CMK (cell line): ENCODE measurements at places on chromosomes 3 and 15.

DNA sequence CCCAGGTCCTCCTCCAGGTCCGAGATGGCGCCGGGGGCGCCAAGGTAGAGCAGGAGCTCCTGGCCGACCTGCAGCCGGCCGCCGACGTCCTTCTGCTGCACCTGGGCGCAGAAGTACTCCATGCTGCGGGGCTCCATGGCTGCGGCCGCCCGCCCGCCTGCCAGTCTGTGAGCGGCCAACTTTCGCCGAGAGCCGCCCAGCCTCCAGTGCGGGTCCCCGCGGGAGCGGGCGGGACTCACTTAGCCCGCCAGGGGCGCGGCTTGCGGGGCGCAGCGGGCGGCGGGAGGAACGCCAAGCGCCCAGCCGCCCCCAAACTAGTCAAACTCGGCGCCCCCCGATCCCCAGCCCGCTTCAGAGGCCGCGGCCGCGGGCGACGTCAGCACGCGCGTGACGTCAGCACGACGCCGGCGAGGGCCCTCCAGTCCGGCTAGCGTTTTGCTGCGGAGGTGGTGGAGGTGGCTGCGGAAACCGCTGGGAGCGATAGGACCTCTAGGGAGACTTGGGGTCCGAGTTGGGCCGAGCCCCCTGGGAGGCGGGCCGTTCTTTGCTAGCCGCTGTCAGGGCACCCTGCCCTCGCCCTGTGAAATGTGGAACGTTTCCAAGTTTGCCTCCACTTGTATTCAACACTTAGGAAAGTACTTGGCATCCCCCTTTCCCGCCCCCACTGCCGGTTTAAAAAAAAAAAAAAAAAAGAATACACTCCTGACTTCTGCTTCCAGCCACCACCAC lies at the start of gene CLASP2:
Gene CLASP2, minus strand, starts transcription at position 389 of the 729 bp plus-strand sequence. Its CDS starts 252 bp downstream, at position 137.
- DNase-seq, result peak; percentile 61

DNA sequence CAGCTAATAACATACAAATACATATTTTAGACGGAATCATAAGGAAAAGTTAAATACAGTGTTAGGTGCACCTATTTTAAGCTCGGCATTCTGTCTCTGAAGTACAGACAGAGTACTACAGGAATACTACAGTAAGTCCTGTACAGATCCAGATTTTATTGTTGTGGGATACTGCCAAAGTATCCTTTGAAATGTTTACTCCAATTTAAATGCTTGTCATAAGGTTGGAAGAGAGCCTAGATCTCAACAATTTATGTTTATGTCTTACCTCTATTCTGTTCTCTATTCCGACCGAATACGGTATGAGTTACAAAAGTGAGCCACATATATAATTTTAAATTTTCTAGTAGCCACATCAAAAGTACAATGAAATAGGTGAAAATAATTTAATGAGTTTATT lies 25.3 kb downstream of the PLD1 start:
- DNase-seq, result no peak

GRCh38 chr15:64351265-64351664 lies 4.7 kb downstream of the CSNK1G1 start:
- no peak for DNase-seq

DNA sequence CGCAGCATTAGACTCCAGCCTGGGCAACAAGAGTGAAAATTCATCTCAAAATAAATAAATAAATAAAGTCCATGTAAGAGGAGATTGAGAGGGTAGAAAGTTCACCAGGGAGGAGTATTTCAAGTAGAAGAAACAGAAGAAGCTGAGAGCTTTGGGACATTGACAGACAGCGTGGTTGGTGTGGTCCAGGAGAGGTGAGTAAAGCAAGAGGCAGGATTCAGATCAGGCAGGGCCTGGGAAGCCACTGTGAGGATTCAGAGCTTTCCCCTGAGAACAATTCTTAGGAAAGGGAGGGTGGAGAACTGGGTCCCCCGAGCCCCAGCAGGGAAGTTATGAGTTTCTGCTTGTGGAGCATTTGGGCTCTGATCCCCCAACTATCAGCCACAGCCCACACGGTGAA lies 54.2 kb upstream of the AMOTL2 start:
- no peak for DNase-seq

DNA sequence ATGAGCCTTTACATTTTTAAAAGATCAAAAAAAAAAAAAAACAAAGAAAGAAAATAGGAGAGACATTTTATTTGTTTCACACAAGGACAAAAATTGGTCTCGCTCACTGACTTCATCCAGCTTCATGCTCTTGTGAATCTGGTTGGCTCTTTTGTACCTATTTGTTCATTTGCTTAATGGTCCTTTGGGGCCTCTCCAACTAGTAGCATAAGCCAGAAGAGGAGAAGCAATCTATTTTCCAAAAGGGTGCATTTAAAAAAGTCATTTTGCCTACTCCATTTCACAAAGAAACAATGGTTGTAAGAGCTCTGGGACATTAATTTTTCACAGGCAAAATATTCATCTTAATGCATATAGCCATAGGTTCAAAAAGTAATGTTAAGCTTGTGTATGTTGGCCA lies 168.3 kb upstream of the ADAMTS9 start:
- DNase-seq, result no peak

GRCh38 chr3:40422861-40423260 lies 34.3 kb upstream of the RPL14 start:
- DNase-seq, result no peak

DNA sequence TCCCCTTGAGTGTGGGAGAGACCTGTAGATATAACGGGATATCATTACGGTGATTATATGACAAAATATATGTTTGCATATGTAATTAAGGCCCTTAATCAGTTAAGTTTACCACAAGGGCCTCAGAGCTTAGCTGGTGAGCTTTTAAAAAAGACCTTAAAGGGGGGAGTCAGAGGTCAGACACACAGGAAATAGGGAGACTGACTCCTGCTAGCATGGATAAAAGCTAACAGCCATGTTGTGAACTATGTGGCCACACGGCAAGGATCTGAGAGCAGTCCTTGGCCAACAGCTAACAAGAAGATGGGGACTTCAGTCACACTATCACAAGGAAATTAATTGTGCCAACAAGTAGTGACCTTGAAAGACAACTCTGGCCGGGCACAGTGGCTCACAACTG lies 3.1 kb downstream of the STAG1 start:
- no peak for DNase-seq

DNA sequence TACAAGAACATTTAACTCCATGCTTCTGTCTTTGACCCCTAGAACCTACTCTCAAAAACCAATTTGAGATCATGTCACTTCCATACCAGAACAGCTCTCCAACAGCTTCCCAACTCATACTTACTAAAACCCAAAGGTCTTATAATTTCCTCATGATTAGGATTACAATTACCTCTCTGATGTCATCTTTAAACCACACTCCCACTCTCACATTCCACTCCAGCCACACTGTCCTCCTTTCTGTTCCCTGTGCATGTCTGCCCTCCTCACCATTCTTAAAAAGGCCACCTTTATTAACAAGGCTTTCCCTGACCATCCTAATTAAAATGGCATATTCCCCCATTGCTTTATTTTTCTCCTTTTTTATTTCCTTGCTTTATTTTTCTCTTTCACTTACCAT lies 18.9 kb downstream of the PHC3 start:
- no peak for DNase-seq

GRCh38 chr15:78810362-78811123 lies 721 bp downstream of the ADAMTS7 start:
- DNase-seq, result no peak

DNA sequence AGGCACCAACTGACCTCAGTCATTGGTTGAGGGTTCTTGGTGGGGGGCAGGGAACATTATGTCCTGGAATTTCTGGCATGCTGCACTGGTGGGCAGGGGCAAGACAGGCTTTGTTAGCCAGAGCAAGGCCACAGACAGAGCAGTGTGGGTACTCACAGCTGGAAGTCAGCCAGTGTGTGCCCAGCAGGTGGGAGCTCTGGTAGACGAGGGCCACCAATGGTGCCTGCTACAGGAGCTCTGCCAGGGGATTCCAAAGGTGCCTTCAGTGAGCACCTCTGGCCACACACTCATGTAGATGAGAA lies 31.3 kb downstream of the CYP8B1 start:
- no peak for DNase-seq

DNA sequence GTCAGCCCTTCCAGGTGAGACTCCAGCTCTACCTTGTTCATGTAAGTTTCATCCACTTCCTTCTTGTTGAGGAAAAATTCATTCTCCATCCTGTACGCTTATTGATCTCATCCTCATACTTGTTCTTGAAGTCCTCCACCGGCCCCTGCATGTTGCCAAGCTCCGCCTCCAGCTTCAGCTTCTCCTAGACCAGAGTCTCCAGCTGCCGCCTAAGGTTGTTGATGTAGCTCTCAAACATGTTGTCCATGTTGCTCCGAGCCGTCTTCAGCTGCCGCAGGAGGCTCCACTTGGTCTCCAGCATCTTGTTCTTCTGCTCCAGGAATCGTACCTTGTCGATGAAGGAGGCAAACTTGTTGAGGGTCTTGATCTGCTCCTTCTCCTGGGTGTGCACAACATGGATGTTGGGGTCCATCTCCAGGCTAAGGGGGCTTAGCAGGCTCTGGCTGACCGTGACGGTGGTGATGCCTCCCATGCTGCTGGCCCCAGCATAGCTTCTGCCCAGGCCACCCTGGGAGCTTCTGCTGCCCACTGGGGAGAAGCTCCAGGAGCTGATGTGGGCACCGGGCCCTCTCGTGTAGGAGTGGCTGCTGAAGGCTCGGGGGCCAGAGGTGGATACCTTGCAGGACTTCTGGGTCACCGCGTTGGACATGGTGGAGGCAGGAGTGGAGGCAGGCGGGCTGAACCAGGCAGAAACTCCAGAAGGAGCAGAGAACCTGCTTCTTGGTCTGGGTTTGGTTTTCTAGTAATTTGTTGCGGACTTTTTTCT lies 422.6 kb upstream of the ARPP21 start:
- DNase-seq, result no peak

GRCh38 chr3:182698078-182698477 lies 95.2 kb upstream of the ATP11B start:
- DNase-seq, result no peak

- no peak for DNase-seq
Measured at GRCh38 chr3:169607949-169608348, 55.6 kb downstream of the MECOM start.

DNA sequence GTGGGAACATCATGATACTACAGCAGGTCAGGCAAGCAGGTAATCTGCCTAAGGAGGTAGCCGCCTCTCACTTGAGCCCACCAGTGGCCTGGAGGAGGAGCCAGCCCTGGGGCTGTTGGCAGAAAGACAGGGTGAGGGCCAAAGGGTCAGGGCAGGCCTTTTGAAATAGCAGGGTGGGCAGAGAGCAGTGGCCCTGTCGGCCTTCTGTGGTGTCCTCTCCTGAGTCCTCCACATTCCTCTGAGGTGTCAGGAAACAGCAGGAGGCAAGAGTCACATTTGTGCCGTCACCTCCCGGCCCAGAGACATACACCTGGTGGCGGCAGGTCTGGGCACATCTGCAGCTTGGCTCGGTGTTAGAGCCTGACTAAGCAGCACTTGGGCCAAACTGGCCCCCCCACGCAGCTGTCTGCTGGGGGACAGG lies 3.9 kb upstream of the BNC1 start:
- DNase-seq, result no peak

- no peak for DNase-seq
Measured at GRCh38 chr15:31266712-31267111, 59.9 kb upstream of the KLF13 start.

DNA sequence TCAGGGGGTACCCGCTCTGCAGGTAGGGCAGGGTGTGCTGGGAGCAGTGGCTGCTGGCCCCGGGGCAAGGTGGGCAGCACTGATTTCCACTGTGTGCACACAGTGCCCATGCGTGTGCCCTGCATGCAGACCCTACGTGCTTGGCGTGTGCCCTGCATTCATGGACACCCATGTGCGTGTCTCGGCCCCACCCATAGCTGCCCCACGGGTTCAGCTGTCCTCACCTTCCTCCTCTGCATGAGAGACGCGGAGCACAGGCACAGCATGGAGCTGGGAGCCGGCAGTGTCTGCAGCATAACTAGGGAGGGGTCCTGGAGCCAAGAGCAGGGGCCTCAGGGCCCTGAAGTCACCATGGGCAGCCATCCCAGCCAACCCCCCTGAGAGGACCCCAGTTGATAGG lies 1.6 kb upstream of the UCN2 start:
- DNase-seq, result no peak

DNA sequence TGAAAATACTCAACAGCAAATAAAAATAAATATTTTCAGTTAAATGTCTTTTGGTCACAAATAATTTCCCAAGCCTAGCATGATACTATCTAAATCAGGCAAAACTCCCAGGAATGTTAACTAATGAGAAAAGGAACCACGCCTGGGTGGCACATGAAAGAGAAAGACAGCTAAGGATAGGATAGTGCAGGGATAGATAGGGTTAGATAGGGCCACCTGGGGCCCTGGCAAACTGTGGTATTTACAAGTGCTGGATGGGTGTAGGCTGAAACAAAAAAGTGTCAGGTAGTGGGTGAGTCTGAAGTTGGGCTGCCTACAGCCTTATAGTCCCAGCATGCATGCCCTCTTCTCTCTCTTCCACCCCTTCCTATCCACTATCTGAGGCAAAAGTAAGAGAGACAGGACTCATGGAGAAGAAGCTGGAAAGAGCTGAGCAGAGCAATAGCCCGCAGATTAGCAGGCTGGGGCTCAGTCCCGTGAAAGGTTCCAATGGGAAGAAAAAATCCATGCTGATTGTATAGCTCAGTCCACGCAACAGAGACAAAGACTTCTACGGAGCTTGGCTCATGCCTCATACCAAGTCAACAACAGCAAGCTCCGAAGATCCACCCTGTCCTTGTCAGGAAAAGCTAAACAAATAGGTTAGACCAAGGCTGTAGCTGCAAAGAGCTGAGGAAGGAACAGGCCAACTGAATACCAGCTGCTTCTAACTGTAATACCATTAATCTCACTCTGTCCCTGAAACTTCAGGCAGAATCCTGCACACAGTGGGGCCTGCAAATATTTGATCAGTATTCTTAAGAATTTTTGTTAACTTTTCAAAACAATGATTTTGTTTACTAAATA lies 342.1 kb upstream of the ATP11B start:
- DNase-seq, result no peak

- DNase-seq, result no peak
Measured at GRCh38 chr3:188458756-188459155, 304.8 kb downstream of the LPP start.

- DNase-seq, result no peak
Measured at GRCh38 chr3:30084971-30085403, 521.4 kb upstream of the TGFBR2 start.

DNA sequence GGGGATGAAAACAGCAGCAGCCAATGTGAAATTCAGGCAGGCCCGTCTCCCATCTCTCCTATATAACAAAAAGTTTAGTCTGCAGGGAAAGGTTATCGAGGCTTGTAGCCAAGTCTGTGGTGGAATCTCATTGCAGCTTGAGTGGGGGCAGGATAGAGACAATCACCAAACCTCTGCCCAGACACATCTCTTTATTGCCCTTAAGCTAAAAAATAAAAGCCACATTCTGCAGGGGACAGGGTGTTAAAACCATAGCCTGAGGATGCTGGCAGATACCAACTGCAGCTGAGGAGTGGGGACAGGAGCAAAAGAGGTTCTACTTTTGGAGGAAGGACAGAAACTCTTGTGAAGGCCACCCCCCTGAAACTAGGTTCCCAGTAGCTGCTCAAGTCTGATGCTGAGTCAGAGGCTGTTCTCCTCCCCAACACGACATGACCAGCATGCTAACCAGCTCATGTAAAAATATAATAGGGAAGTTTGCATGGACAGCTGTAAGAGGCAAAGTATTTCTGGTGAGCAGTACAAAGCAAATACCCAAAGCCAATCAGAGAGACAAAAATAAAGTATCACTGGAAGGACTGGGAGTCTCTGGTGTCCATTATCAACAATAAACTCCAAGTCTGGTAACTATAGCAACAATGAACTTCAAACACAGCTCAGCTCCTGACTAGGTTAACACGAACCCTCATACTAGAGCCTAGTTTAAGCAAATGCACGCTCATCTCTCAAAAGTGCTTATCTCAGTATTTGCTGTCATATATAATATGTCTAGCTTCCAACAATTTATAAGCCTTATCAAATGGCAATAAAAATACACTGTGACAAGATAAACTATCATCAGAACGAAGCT lies 362.2 kb upstream of the SLCO3A1 start:
- no peak for DNase-seq
